ENCODE measurements at places on chromosomes 4 and X.

DNA sequence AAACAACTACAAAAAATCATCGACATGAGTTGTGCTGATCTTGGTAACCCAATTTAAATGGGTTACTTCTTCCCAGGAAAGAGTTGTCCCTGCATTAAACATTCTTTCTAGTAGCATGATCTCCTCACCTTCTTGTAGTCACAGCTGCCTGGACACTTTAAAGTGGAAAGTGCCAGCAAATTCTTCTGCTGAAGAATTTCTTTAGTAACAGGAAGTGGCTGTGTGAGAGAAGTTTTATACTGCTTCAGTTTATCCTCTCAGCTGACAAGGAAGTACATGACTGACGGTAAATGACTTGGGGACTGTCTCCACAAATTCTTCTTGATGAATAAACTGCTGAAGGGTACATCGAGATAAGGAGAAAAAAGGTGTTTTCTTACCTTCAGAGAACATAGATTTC, 18.2 kb upstream of the TNIP3 start:
- DNase-seq = peak; percentile 62

GRCh38 chrX:51747671-51748070, 4.4 kb downstream of the GSPT2 start:
- no peak for DNase-seq

- DNase-seq = no peak
Observed at GRCh38 chrX:1610166-1610565, 4.7 kb upstream of the ASMT start.

- no peak for DNase-seq
Observed at GRCh38 chr4:74821541-74821940, 27.2 kb upstream of the BTC start.

GRCh38 chrX:108344216-108344615, 94.0 kb downstream of the COL4A6 start:
- DNase-seq = no peak

DNA sequence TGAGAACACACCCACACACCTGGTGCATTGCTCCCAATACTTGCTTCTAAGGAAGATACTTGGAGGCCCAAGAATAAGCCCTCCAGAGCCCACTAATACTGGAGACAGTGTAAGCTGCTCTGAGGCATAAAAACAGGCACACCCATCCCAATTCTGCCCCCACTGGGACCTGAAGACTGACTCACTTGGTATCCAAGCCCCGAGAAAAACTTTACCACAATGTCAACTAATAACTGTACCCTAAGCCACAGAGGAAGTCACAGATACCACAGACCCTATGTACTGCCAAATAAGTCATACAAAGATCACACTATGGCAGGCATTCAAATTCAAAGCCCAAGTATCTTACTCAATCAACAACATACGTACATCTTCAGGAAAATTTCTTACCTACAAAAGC, 398.2 kb upstream of the SPANXN1 start:
- peak; percentile 40 for DNase-seq

DNA sequence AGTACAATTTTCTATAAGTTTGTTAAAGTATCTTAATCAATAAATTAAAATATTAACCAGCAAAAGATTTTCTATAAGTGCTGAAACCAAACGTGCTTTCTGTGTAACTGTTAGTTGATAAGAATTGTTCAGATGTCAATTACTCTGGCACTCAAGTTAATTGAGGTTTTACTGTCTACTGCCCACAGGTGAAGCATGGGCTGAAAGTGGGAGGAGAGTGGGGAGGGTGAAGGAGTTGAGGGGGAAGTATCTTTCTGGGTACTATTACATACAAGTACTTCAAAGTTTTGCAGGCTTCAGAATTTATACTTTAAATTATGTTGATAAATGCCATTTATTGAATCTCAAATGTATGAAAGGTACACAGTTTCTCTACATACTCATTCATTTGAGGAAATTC, 19.1 kb upstream of the CXCL3 start:
- DNase-seq = no peak

DNA sequence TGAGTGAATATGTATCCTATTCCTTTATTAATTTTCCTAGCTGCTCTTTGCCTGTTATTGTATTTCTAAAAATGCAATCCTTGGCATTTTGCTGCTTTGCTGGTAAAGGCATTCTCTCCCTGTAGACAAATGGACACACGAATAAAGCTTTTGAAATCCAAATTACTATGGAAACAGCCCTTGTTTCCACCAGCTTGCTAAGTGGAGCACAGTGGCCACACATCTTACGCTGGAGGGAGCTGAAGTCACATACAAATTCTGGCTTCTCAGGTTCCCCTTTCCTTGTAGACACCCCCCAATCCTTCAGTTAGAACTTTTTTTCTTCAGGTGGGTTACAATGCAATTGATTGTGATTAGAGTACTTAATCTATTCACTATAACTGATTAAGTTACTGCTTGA, 66.2 kb downstream of the AGA start:
- no peak for DNase-seq

- DNase-seq = no peak
Observed at GRCh38 chr4:113740857-113741379, 20.6 kb downstream of the CAMK2D start.

GRCh38 chr4:41160012-41160789, 54.1 kb downstream of the APBB2 start:
- no peak for DNase-seq

DNA sequence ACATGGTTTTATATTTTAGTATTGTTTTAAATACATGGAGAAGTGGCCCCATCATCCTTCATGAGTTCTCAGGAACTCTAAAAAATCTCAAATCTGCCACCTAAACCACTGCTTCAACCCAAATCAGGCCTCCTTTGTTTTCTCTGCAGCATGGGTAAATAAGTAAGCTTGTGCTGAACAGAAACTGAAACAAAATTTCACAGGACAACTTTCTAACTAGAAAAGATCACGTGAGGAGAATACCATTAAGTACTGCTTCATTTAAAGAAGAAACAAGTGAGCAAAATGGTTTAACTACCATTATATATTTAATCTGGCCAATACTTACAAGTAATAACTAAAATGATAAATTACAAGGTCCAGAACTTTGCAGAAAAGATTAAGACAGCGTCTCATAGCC, 2.5 kb downstream of the ARAP2 start:
- DNase-seq = peak; percentile 70

DNA sequence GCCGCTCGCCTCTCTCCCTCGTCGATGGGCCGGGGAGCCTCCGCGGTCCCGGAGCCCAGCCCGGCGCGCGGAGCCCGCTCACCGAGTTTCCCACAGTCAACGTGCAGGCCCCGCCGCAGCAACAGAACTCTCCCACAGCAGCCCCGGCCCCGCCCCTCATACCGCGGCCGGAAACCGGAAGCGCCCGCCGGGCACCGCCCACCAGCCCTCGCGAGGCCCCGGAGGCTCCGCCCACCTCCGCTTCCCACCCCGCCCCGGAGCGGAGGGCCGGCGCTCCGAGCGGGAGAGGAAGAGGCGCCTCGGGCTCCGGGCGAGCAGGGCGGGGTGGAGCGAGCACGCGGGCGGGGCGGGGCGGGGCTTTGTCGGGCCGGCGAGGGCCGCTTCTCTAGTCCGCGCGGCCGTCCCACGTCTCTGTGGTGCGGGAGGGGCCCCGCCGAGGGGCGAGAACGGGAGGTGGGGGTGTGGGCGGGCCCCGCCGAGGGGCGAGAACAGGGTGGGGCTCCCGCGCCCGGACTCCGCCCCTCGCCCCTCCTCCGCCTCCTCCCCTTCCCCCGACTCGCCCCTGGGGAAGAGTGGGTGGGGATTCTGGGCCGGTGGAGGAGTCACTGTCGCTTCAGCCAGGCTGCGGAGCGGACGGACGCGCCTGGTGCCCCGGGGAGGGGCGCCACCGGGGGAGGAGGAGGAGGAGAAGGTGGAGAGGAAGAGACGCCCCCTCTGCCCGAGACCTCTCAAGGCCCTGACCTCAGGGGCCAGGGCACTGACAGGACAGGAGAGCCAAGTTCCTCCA, at the start of the genes ABCD1 and BCAP31:
ABCD1 (plus strand) TSS at position 605 of the 787 bp plus-strand sequence. CDS start 411 bp downstream, outside the sequence.
BCAP31 (minus strand) TSS at position 136 of the 787 bp plus-strand sequence. CDS start 1,143 bp downstream, outside the sequence.
- DNase-seq = peak; percentile 87

DNA sequence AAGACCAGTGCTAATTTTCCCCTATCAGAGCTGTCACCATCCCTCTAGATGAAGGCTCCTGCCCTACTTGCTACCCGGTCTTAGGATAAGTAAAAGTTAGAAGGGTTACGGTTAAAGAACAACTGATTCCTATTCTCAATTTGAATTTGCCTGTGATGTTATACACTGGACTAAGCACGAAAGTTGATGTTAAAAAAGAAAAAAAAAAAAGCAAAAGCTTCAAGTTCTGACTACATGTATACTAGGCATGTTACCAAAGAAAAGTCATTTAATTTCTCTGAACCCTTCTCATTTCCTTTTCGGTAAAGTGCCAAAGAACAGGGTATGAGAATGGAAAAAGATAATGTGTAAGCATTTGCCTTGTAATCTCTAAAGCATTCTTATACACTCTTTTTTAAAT, 1.4 kb upstream of the PPID start:
- peak; percentile 56 for DNase-seq
